Stimulated activated CD8-positive, alpha-beta memory T cell treated with anti-CD3 and anti-CD28 coated beads, Interleukin-12 subunit alpha, Interleukin-12 subunit beta, amount 100 ng/mL, for 4 hours (primary cell): ENCODE measurements at places on chromosomes 4 and X.

GRCh38 chr4:95957054-95957453, 117.2 kb downstream of the PDHA2 start:
- no peak for DNase-seq

GRCh38 chrX:14916017-14916674, 42.9 kb downstream of the MOSPD2 start:
- no peak for DNase-seq

GRCh38 chr4:36990128-36990872, 254.2 kb upstream of the NWD2 start:
- no peak for DNase-seq

DNA sequence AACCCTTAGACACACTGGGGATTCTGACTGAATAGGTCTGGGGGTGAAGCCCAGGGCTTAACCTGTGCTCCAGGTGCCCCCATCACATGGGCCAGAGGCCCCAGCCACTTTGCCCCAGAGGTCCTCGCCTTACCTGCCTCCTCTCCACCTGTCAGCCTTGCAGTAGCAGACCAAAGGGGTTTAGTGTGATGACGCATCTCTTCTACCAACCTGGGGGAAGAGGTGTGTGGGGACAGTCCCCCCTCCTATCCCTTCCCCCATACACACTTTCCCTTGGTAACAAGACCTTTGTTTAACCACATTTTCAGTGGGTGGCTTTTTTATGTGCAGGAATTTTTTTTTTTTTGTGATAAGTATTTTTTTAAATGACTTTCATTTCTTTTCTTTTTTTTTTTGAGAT, 6.3 kb downstream of the CLCN4 start:
- no peak for DNase-seq

- DNase-seq = no peak
These were observed 68.4 kb downstream of the MAOB start for GRCh38 chrX:43813898-43814297.

GRCh38 chr4:33369446-33369845, 2649.3 kb downstream of the PCDH7 start:
- DNase-seq = no peak

DNA sequence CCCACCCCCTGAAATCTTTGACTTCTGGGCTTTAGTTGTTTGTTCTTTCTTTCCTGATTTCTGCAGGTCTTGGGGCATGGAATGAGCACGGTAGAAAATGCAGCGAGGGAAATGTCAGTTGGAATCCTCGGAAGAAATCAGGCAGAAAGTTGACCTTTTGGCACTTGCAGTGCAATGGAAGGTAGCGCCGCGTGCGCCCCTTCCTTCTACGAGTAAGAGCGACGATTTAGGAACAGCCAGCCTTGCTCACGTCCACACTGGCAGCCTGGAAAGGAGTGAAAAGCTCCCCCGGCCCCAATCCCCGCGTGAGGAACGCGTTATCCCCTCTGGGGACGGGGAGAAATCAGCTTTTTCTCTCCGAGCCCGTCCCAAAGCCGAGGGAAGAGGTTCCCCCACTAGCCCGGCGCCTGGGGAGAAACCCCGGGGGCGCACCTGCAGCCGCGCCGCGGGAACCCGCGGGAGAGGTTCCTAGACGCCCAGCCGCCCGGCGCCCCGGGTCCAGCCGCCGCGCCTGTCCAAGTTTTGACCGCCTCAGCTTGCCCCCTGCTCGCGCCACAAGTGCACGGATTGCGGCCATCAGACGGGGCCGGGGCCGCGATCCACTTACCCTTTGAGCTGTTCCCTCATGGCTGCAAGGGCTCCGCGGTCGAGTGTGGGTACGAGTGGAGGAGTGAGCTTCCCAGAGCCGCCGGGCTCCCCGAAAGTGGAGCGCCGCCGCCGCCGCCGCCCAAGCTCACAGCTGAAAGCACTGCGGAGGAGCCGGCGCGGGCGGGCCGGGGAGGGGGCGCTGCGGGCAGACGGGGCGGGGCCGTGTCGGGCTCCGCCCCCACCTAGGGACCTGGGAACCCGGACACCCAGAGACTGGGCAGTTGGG, 194.6 kb upstream of the FTHL17 start:
- no peak for DNase-seq

- DNase-seq = no peak
These were observed 71.6 kb downstream of the FAM114A1 start for GRCh38 chr4:38939165-38939564.

DNA sequence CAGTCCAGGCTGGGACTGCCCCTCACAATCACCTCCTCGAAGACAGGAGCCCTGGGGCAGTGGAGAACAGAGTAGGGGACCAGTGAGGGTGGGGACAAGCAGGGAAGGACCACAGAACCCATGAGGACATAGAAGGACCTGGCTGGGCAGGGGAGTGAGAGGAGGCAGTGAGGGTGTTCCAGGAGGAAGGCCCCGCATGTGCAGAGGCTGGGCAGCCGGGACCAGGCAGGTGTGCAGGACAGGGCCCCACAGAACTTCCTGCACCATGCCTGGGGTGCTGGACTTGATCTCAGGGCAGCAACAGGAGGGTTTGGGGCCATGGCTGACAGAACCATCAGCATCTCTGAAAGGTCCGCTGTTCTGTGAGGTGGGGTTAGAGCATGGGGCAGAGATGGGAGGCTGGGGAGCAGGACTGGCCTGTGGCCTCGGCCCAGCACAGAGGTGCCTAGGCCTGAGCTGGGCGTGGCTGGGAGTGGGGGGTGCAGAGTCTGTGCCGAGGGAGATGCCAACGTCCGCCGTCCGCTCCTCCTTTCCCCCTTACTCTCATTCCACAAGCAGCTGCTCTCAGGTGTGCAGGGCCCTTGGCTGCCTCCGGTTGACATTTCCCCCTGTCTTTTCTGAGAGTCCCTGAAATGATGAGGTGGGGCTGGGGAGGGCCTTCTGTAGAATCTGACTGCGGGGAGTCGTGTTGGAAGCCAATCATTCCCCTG, 40.8 kb downstream of the EVC start:
- no peak for DNase-seq

- DNase-seq = no peak
These were observed 18.0 kb downstream of the ZNF275 start for GRCh38 chrX:153351981-153352380.
